ENCODE measurements at places on chromosomes 2 and 18. TPM values are rescaled to one million over a fixed set of nuclear protein-coding genes. Genes with fewer than 3 reads are reported as not detected.
A peak's percentile ranks its signal among the peaks of the same experiment; 100 is the strongest.

The DCC gene
- not detected for total RNA-seq

GRCh38 chr2:186868344-186868743, 19.4 kb upstream of the ZSWIM2 start:
- peak; percentile 86 for DNase-seq

GRCh38 chr2:217958884-217959225, 43.9 kb downstream of the TNS1 start:
- DNase-seq: no peak

GRCh38 chr2:227472265-227473121, 537 bp downstream of the AGFG1 start:
- peak; percentile 63 for DNase-seq

Data from dermis blood vessel endothelial cell (primary cell).